ENCODE measurements at places on chromosomes 5 and 9.

GRCh38 chr9:113794721-113795120 lies 81.4 kb upstream of the ZNF618 start:
- DNase-seq: no peak

GRCh38 chr5:105739732-105740131 lies 1931.0 kb downstream of the EFNA5 start:
- no peak for DNase-seq

DNA sequence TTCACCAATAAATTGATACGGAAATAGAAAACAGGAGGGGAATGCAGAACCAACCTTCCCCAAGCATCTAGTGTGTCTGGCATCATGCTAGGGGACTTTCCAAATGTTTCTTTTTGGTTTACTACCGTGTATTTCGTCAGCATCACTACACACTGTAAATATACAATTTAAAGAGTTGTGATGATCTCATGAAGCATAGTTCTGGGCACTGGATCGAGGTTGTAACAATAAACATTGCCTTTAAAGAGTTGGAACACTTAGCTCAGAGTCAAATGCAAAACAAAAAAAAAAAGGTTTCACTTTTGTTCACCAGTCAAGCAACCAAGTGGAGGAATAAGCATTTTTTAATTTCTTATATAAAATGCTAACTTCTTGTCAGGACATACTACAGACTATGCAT lies 2.9 kb upstream of the SCAI start:
- DNase-seq: no peak

DNA sequence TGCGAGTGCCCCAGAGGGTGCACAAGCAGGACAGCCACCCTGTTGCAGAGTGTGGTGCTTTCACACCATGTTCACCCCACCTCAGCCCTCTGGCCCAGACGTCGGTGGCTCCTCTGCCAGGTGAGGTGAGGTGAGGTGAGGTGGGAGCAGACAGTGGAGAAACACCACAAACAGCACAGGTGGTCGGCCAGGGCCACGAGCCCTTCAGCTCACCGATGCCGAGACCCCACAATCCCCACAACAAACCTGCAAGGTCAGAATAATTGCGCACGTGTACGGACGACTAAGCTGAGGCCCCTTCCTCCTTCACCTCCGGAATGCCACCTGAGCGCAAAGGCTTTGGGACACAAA lies 10.5 kb downstream of the BRD3 start:
- DNase-seq: peak; percentile 5

DNA sequence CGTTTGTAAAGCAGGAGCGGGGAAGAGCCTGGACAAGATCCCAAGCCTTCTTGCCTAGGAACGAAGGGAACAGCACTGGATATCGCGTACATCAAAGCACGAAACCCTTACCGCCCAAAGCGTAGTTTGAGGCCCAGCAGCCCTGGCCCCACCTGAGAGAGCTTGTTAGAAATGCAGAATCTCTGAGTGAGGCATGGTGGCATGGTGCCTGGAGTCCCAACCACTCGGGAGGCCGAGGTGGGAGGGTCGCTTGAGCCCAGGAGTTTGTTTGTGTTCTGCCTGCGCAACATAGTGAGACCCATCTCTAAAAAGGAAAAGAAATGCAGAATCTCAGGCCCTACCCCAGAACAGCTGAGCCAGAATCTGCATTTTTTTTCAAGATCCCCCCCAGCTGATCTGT lies 90.6 kb downstream of the AMBP start:
- DNase-seq: no peak
